GM12878 (cell line): ENCODE measurements at places on chromosomes 5 and 9. TPM values are rescaled to one million over a fixed set of nuclear protein-coding genes. Genes with fewer than 3 reads are reported as not detected.
A peak's percentile ranks its signal among the peaks of the same experiment; 100 is the strongest.

- no peak overlapping the region for H3K27ac ChIP-seq
- no peaks in the 10 kb centered on the region for H3K36me3 ChIP-seq
- H3K4me1 ChIP-seq, result no peaks in the 10 kb centered on the region
- DNase-seq, result no peak
These were observed 138.4 kb upstream of the DAPK1 start for GRCh38 chr9:87359264-87359663.

- no peaks in the 10 kb centered on the region for H3K27me3 ChIP-seq
- H3K36me3 ChIP-seq, result no peaks in the 10 kb centered on the region
- no peaks in the 10 kb centered on the region for H3K4me1 ChIP-seq
- H3K27ac ChIP-seq, result no peak overlapping the region
- DNase-seq, result no peak
These were observed 321.4 kb upstream of the ACTBL2 start for GRCh38 chr5:57804007-57804444.

GRCh38 chr5:158178535-158178934 is 319.6 kb upstream of the CLINT1 start:
- no peak overlapping the region for H3K4me3 ChIP-seq
- DNase-seq, result no peak
- H3K27me3 ChIP-seq, result no peaks in the 10 kb centered on the region
- H3K36me3 ChIP-seq, result no peaks in the 10 kb centered on the region
- H3K27ac ChIP-seq, result no peak overlapping the region

GRCh38 chr5:93406971-93407401 is 174.0 kb downstream of the NR2F1-AS1 start:
- H3K27me3 ChIP-seq, result no peaks in the 10 kb centered on the region; the same call in 1 of the 2 replicates
- no peak for DNase-seq
- no peak overlapping the region for H3K4me3 ChIP-seq
- no peaks in the 10 kb centered on the region for H3K4me1 ChIP-seq
- no peaks in the 10 kb centered on the region for H3K36me3 ChIP-seq
- H3K27ac ChIP-seq, result no peak overlapping the region

- no peak overlapping the region for H3K4me3 ChIP-seq
- no peaks in the 10 kb centered on the region for H3K27me3 ChIP-seq
- H3K36me3 ChIP-seq, result peaks cover 21% of the 10 kb centered on the region
- peaks cover 6% of the 10 kb centered on the region; the same call in 1 of the 2 replicates for H3K4me1 ChIP-seq
- H3K27ac ChIP-seq, result no peak overlapping the region
- no peak for DNase-seq
These were observed 1.6 kb upstream of the INPP5E start for GRCh38 chr9:136441191-136441680.

DNA sequence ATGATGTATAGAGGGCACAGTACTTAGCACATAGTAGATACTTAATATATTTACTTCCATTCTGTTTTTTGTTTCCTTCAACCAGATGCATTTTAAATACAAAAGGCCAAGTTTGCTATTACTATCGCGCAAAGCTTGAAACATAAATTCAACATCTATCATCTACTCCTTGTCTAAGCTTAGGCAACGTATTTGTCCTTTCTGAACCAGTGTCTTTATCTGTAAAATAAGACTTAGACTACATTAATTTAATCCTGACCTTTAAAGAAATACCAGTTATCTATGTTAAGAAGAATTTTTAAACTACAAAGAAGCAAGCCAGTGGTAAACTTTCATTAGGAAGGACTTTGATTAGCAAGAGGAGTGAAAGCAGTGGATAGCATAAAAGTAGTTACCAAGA is 173.0 kb downstream of the WDR70 start:
- H3K27me3 ChIP-seq, result no peaks in the 10 kb centered on the region
- H3K36me3 ChIP-seq, result no peaks in the 10 kb centered on the region
- no peak for DNase-seq
- H3K4me1 ChIP-seq, result no peaks in the 10 kb centered on the region
- H3K4me3 ChIP-seq, result no peak overlapping the region
- H3K27ac ChIP-seq, result no peak overlapping the region

GRCh38 chr9:95715868-95716435 is 159.5 kb upstream of the ERCC6L2 start:
- no peaks in the 10 kb centered on the region for H3K27me3 ChIP-seq
- no peaks in the 10 kb centered on the region for H3K36me3 ChIP-seq
- H3K27ac ChIP-seq, result no peak overlapping the region
- DNase-seq, result no peak
- H3K4me1 ChIP-seq, result no peaks in the 10 kb centered on the region

GRCh38 chr5:96402500-96402899 is 30.5 kb downstream of the PCSK1 start:
- H3K36me3 ChIP-seq, result no peaks in the 10 kb centered on the region
- no peak overlapping the region for H3K27ac ChIP-seq
- H3K27me3 ChIP-seq, result no peaks in the 10 kb centered on the region
- H3K4me3 ChIP-seq, result no peak overlapping the region
- H3K4me1 ChIP-seq, result no peaks in the 10 kb centered on the region

- DNase-seq, result no peak
- H3K27ac ChIP-seq, result no peak overlapping the region
- H3K4me3 ChIP-seq, result no peak overlapping the region
- H3K36me3 ChIP-seq, result no peaks in the 10 kb centered on the region
- H3K4me1 ChIP-seq, result no peaks in the 10 kb centered on the region
These were observed 15.3 kb upstream of the GRXCR2 start for GRCh38 chr5:145887976-145888574.

DNA sequence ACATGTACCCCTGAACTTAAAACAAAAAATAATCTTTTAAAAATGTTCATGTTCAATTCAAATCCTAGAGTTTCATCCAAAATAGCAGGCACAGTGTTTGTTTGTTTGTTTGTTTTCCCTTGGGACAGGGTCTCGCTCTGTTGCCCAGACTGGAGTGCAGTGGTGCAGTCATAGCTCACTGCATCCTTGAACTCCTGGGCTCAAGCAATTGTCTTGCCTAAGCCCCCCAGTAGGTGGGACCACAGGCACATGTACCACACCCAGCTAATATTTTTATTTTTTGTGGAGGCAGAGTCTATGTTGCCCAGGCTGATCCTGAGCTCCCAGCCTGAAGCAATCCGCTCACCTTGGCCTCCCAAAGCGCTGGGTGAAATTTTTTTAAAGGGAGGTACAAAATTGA is 5.0 kb upstream of the POLR1E start:
- no peak overlapping the region for H3K4me3 ChIP-seq
- no peak overlapping the region for H3K27ac ChIP-seq
- no peaks in the 10 kb centered on the region; the same call in 1 of the 2 replicates for H3K27me3 ChIP-seq
- DNase-seq, result no peak
- H3K36me3 ChIP-seq, result no peaks in the 10 kb centered on the region
- H3K4me1 ChIP-seq, result peaks cover 5% of the 10 kb centered on the region; the same call in 1 of the 2 replicates

DNA sequence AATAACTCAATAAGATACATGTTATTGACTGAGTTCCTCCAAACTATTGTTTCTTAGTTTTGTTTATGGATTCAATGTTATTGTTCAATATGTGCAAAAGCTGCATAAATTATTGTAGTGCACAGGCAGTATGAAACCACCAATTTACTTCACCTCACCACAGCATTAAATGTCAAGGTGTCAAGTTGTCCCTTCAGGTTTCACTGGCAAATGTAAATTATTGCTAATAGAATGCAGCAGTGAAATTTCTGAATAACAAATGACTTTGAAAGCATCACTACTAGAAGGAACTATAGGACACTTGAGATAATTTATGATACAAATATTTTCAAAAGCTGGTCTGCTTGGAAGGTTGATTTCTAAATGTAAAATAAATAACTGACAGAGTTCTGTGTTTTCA is 116.4 kb upstream of the PTPRD start:
- H3K36me3 ChIP-seq, result no peaks in the 10 kb centered on the region
- DNase-seq, result no peak
- no peaks in the 10 kb centered on the region for H3K27me3 ChIP-seq
- no peaks in the 10 kb centered on the region for H3K4me1 ChIP-seq

DNA sequence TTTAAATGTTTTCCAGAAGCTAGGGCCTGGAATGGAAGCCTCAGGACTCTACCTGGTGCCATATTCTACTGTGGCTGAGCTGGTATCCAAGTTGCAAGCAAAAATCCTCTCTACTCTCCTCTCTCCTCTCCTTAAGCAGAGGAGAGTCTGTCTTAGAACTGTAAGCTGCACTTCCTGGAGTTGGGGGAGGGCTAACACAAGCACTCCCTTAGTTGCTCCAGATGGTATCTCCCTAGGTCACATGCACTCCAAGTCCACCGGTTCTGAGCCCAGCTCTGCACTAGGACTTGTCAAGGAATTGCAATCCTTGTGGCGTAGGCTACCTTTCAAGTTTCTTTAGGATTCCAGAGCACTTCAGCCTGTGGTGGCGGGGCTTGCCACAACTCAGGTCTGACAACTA is 513.9 kb upstream of the RGMB start:
- no peaks in the 10 kb centered on the region for H3K36me3 ChIP-seq
- no peak for DNase-seq
- H3K4me1 ChIP-seq, result no peaks in the 10 kb centered on the region
- H3K27me3 ChIP-seq, result no peaks in the 10 kb centered on the region
- no peak overlapping the region for H3K27ac ChIP-seq
- H3K4me3 ChIP-seq, result no peak overlapping the region

DNA sequence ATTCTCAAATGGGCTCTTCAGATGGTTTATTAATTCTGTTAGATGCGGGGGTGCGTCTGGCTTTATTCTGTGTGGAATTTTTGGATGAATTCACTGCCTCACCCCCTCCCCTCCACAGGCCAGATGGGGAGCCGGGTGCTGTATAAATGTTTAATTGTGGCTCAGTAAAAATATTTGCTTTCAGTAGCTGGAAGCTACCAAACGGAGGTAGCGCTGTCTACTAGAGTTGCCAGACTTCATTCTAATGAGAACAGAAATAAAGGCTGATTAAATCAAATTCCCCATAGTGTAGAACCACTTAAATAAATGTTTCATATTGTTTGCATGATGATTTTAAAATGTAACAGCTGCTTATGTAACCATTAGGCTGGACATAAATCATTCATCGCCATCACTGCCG is 34.5 kb upstream of the KCNMB1 start:
- H3K4me1 ChIP-seq, result no peaks in the 10 kb centered on the region
- no peaks in the 10 kb centered on the region for H3K36me3 ChIP-seq
- H3K27ac ChIP-seq, result no peak overlapping the region

- H3K4me3 ChIP-seq, result peak overlapping the region; percentile 36; the same call in 1 of the 2 replicates
- peak overlapping the region; percentile 97 for H3K27ac ChIP-seq
- peaks cover 3% of the 10 kb centered on the region; the same call in 1 of the 2 replicates for H3K36me3 ChIP-seq
- DNase-seq, result peak; percentile 98
These were observed 13.7 kb downstream of the GLRX start for GRCh38 chr5:95808686-95809413.

DNA sequence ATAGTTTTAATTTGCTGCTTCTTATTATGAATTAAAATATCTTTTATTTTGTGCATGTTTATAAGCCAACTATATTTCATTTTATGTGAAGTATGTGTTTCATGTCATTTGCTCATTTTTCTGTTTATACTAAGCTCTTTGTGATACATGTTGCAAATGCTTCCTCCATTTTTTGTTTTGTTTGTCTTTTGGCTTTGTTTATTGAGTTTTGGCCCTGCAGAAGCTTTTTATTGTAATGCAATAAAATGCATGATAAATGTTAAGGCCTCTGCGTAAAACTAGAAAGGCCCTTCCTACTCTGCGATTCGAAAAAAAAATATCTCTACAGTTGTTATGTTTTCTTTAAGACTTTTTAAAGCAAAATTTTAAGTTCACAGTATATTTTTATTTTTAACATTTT is 9.4 kb downstream of the ZNF366 start:
- H3K4me3 ChIP-seq, result no peak overlapping the region
- H3K4me1 ChIP-seq, result no peaks in the 10 kb centered on the region
- no peak for DNase-seq
- H3K27me3 ChIP-seq, result no peaks in the 10 kb centered on the region
- no peaks in the 10 kb centered on the region for H3K36me3 ChIP-seq

DNA sequence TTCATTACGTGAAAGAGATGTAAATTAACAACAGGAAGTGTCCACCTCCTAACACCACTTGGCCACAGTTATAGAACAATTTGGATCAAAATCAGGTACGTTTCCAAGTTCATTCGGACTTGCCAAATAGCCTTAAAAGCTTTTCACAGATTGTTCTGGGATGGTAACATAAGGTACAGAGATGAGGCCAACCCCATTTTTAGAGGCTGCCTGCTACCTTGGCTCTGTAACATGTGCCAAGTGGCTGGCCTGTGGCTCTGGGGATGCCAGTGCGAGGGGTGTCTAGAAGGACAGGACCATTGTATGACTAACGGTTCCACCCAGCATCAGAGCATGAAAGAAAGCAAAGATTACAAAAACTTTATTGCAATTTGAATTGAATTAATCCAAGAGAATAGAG is 91.0 kb downstream of the LHFPL2 start:
- no peak overlapping the region for H3K4me3 ChIP-seq
- no peak for DNase-seq
- H3K27me3 ChIP-seq, result no peaks in the 10 kb centered on the region
- peaks cover 4% of the 10 kb centered on the region; the same call in 1 of the 2 replicates for H3K36me3 ChIP-seq

DNA sequence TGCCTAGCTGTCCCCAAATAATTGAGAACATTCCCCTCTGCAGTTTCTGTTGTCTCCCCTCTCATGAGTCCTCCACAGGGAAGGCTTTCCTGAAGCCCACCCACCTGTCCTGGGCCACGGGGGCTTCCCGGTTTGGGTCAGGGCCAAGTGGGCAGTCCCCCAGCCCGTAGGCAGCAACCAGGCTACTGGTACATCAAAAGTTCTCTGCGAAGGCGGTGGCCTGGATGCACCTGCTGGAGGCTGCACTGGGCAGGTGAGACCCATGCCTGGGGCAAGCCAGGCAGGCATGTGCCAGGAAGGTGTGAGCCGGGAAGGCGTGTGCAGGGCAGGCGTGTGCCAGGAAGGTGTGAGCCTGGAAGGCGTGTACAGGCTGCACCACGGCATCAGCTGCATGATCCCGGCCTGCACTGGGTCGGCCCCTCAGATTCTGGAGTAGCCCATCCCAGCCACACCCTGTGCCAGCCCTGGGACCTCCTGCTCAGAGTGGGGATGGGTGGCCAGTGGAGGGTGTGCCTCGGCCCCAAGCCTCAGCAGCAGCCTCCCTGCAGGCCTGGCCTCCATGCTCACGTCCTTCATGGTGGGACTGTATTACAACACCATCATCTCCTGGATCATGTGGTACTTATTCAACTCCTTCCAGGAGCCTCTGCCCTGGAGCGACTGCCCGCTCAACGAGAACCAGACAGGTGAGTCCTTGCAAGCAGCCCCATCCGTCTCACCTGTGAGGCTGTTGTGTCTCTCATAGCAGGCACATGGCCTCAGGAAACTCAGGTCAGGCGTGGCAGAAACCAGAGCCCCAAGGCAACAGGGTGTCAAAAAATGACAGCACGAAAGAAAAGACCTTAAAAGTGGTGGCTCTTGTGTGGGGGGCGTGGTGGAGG is 8.7 kb downstream of the SLC6A19 start:
- no peaks in the 10 kb centered on the region for H3K4me1 ChIP-seq
- no peaks in the 10 kb centered on the region for H3K27me3 ChIP-seq
- no peak for DNase-seq
- no peak overlapping the region for H3K27ac ChIP-seq
- no peak overlapping the region for H3K4me3 ChIP-seq

DNA sequence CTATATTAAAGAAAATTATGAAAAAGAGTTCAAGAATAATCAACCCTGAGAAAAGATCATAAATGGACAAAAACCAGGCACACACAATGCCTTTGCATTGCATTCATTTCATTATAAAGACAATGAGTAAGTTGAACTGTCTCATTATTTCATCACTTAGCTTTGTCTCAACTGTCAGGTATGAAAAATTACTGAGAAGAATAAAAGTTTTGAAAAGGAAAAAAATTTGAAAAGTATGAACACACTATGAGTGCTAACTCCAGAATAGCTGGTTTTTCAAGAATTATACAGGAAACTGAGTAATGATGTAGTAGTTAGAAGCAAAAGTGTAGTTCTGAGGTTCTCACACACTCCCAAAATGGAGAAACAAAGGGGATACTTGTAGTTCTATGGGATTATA is 16.3 kb upstream of the ANXA1 start:
- DNase-seq, result no peak
- no peaks in the 10 kb centered on the region for H3K27me3 ChIP-seq
- no peak overlapping the region for H3K27ac ChIP-seq
- H3K4me1 ChIP-seq, result peaks cover 3% of the 10 kb centered on the region; the same call in 1 of the 2 replicates
- no peak overlapping the region for H3K4me3 ChIP-seq
- H3K36me3 ChIP-seq, result no peaks in the 10 kb centered on the region

The ZNF883 gene
- total RNA-seq, result 0.18 TPM in 1 of 2 replicates, not detected in the other

The WNT8A gene
- total RNA-seq, result not detected in 2 replicates

The NAIP gene
- 3.0 and 3.5 TPM in 2 replicates for total RNA-seq

The CRHBP gene
- total RNA-seq, result not detected in 2 replicates
